ENCODE measurements at places on chromosomes 11 and 22. TPM values are rescaled to one million over a fixed set of nuclear protein-coding genes. Genes with fewer than 3 reads are reported as not detected.

The GDPD4 gene
- not detected for total RNA-seq

GRCh38 chr11:76119032-76119431, 87.3 kb downstream of the WNT11 start:
- H3K4me1 ChIP-seq, result no peaks in the 10 kb centered on the region
- H3K27me3 ChIP-seq, result no peaks in the 10 kb centered on the region
- DNase-seq, result no peak
- H3K4me3 ChIP-seq, result no peak overlapping the region
- no peak overlapping the region for H3K27ac ChIP-seq
- H3K36me3 ChIP-seq, result peaks cover 6% of the 10 kb centered on the region

The ARVCF gene
- 0.58 TPM for total RNA-seq

- H3K36me3 ChIP-seq, result no peaks in the 10 kb centered on the region
- H3K27ac ChIP-seq, result no peak overlapping the region
- no peak overlapping the region for H3K4me3 ChIP-seq
- H3K27me3 ChIP-seq, result peaks cover 3% of the 10 kb centered on the region
These were observed 1021.2 kb downstream of the TBC1D22A start for GRCh38 chr22:47783433-47784366.

- DNase-seq, result peak; percentile 50
- peak overlapping the region; percentile 89 for H3K4me3 ChIP-seq
- H3K27me3 ChIP-seq, result no peaks in the 10 kb centered on the region
These were observed 3.8 kb downstream of the AIP start for GRCh38 chr11:67486481-67487195.

The OR10G8 gene
- not detected for total RNA-seq

DNA sequence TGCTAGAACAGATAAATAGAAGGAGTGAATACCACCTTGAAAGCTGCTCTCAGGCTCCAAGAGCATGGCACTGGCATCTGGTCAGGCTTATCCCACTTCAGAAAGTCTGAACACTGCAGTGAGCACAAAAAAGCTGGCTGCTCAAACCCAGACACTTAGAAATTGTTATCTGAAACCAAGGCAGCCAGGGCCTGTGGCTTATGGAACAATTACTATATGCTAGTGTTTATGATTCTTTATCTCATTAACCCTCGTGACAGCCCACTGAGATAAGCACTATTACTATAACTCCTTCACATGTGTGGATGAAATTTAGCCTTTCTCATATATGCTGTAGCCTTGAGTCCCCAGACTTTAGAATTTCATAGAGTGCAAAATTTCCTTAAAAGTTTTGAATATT, 400.2 kb downstream of the RAB38 start:
- H3K27me3 ChIP-seq, result no peaks in the 10 kb centered on the region
- no peaks in the 10 kb centered on the region for H3K4me1 ChIP-seq
- H3K4me3 ChIP-seq, result no peak overlapping the region
- DNase-seq, result no peak

The UPK3A gene
- not detected for total RNA-seq

GRCh38 chr11:125446279-125446678, 49.8 kb downstream of the FEZ1 start:
- H3K27me3 ChIP-seq, result peaks cover 10% of the 10 kb centered on the region
- H3K4me3 ChIP-seq, result no peak overlapping the region
- no peak overlapping the region for H3K27ac ChIP-seq
- peaks cover under 1% of the 10 kb centered on the region for H3K4me1 ChIP-seq
- no peaks in the 10 kb centered on the region for H3K36me3 ChIP-seq

GRCh38 chr11:62560566-62561103, 13.1 kb downstream of the EEF1G start:
- peak; percentile 84 for DNase-seq
- H3K4me1 ChIP-seq, result peaks cover 71% of the 10 kb centered on the region
- H3K27me3 ChIP-seq, result no peaks in the 10 kb centered on the region
- peak overlapping the region; percentile 99 for H3K27ac ChIP-seq

DNA sequence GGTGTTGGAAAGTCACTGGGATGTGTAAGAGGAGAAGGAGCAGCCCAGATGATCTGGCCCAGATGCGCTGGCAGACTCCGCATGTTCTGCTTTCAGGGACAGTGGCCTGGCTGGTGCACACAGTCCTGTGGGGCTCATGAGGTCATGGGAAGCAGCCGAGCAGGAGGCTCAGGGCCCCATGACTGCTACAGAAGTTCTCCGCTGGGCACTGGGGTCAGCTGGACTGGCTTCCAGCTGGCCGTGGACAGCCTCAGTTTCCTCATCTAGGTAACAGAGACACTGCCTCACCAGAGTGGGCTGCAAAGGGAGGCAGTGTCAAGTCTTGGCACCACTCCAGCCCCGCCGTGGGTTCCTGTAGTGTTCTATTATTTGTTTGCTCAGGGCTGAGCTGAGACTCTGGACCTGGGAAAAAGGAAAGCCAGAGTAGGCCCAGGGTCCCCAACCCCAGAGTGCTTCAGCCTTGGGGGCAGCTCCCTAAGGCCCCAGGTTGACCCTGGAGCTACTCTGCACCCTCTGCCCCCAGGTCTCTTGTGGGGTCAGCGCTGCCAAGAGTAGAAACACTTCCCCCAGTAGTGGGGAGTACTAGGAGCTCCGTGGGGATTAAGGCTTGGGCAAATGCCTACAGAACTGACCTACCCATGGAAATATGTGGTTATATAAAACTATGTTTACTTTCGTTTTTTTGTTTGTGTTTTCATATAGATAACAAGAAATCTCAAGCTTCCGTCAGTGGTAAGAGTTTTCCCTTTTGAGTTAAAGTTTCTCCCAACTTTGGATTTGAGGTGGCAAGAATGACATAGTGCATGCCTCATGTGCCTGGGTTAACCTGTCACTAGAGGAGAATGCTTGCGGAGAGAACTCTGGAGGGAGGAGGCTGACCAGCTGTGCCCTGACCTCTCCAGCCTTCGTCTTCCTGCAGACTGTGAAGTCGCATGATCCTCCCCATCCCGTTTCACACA, 45.3 kb downstream of the MED15 start:
- H3K4me3 ChIP-seq, result peak overlapping the region; percentile 74
- DNase-seq, result no peak
- peaks cover 73% of the 10 kb centered on the region for H3K36me3 ChIP-seq
- H3K4me1 ChIP-seq, result peaks cover 96% of the 10 kb centered on the region
- no peaks in the 10 kb centered on the region for H3K27me3 ChIP-seq

GRCh38 chr11:128889657-128890213, 1.4 kb upstream of the KCNJ5 start:
- no peak for DNase-seq
- no peaks in the 10 kb centered on the region for H3K36me3 ChIP-seq
- no peak overlapping the region for H3K27ac ChIP-seq

DNA sequence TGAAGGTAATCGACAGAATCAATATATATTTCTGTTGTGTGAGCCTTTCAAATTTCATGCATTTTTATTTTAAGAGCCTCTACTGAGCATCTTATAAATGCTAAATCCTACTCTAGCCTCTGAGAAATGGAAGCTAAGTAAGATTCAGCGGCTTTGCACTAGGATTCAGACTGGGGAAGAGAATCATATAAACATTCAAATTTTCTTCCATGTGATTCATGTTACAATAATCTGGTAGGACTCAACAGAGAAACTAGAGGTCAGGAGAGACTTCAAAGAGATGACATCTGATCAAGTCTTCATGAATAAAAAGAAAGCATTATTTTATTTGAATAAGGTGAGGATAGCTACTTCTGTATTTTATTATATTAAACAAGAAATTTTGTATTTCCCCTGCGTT, 538.9 kb downstream of the DLG2 start:
- H3K4me3 ChIP-seq, result no peak overlapping the region
- no peak overlapping the region for H3K27ac ChIP-seq
- H3K4me1 ChIP-seq, result no peaks in the 10 kb centered on the region
- H3K36me3 ChIP-seq, result no peaks in the 10 kb centered on the region
- no peak for DNase-seq

The OR2D2 gene
- not detected for total RNA-seq

DNA sequence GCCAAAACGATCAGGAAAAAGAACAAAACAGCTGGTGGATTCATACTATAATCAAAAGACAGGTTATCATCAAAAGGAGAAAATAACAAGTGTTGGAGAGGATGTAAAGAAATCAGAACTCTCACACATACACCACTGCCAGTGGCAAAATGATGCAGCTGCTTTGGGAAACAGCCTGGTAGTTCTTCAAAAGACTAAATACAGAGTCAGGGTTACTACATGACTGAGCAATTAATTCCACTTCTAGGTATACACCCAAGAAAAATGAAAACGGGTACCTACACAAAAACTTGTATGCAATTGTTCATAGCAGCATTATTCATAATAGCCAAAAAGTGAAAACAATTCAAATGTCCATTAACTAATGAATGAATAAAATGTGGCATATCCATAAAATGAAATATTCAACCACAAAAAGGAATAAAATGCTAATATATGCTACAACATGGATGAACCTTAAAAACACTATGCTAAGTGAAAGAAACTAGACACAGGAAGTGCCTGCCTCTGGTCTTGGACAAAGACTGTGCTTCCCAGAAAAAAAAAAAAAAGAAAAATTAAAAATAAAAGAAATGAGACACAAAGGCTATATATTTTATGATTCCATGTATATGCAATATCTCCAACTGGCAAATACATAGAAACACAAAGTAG, 8.3 kb downstream of the UEVLD start:
- peaks cover 32% of the 10 kb centered on the region for H3K36me3 ChIP-seq
- H3K4me1 ChIP-seq, result peaks cover 42% of the 10 kb centered on the region
- H3K4me3 ChIP-seq, result no peak overlapping the region
- H3K27ac ChIP-seq, result no peak overlapping the region
- no peaks in the 10 kb centered on the region for H3K27me3 ChIP-seq
- DNase-seq, result no peak

- H3K36me3 ChIP-seq, result no peaks in the 10 kb centered on the region
- peaks cover 12% of the 10 kb centered on the region for H3K27me3 ChIP-seq
- no peak overlapping the region for H3K27ac ChIP-seq
These were observed 56.6 kb upstream of the PRDM11 start for GRCh38 chr11:45089676-45090499.

- no peaks in the 10 kb centered on the region for H3K27me3 ChIP-seq
- no peak for DNase-seq
- H3K4me3 ChIP-seq, result no peak overlapping the region
- peaks cover 51% of the 10 kb centered on the region for H3K36me3 ChIP-seq
- peaks cover 16% of the 10 kb centered on the region for H3K4me1 ChIP-seq
These were observed 30.6 kb downstream of the MED15 start for GRCh38 chr22:20537983-20538382.

- no peak overlapping the region for H3K4me3 ChIP-seq
- no peak overlapping the region for H3K27ac ChIP-seq
- H3K36me3 ChIP-seq, result no peaks in the 10 kb centered on the region
- no peak for DNase-seq
- H3K27me3 ChIP-seq, result peaks cover 65% of the 10 kb centered on the region
These were observed 51.7 kb upstream of the FBXO3 start for GRCh38 chr11:33825854-33826560.
